ENCODE measurements at places on chromosomes 5 and 9.
A peak's percentile ranks its signal among the peaks of the same experiment; 100 is the strongest.

DNA sequence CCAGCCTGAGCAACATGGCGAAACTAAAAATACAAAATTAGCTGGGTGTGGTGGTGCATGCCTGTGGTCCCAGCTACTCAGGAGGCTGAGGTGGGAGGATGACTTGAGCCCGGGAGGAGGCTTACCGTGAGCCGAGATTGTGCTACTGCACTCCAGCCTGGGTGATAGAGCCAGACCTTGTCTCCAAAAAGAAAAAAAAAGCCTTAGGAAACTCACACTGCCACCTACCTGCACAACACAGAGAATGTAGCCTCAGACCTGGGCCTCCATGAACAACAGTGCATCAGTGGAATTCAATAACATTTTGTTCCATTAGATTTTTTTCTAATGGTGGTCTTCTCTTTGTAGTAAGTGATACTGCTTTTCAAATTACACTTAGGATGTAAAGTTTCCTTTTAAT lies 63.8 kb upstream of the RARS1 start:
- no peak for DNase-seq

DNA sequence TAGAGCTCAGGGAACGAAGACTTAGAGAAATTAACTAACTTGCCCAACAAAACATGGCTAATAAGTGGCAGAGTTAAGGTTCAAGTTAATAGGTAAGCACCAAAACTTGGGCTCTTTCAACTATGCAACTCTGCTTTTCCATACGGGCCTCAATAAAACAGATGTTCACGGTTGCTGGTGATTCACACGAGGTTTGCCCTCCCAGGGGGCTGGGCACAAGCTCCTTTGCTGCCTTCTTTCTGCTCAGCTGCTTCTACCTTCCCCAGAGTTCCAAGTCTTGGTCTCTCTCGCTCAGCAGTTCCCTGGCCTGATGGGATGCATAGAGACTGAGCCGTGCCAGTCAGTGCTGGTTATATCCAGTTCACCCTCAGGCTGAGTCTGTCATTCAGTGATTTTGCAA lies 217.9 kb downstream of the SREK1 start:
- no peak for DNase-seq

GRCh38 chr9:134590240-134591081 lies 51.1 kb upstream of the COL5A1 start:
- DNase-seq = no peak

GRCh38 chr5:167731951-167732350 lies 559.5 kb upstream of the WWC1 start:
- no peak for DNase-seq

DNA sequence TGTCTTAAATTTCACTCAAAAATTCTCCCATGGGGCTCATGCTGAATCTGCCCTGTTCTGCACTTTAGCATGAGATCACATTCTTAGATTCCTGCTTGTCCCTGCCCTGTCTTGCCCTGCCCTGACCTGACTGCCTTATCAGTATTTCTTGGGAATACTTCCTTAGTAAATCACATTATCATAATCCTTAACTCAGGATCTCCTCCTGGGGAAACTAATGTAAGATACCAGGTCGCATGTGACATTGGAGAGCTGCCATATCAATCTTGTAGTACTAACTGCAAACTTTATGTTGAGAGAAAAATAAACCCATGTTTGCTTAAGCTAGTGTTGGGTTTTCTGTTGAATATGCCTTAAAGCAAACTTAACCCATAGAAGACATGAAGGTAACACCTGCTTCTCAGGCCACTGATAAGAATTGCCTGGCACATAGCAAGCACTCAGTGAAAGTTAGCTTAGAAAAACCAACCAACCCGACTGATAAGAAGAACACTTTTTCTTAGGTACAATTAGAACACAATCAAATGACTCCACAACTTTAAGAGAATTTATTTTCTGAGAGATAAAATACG lies 53.3 kb downstream of the IL33 start:
- peak; percentile 27 for DNase-seq

- no peak for DNase-seq
These were observed 242.1 kb upstream of the DAPK1 start for GRCh38 chr9:87255431-87256155.
